Activated CD8-positive, alpha-beta memory T cell treated with anti-CD3 and anti-CD28 coated beads for 1 hour (primary cell): ENCODE measurements at places on chromosomes 7 and 10.

DNA sequence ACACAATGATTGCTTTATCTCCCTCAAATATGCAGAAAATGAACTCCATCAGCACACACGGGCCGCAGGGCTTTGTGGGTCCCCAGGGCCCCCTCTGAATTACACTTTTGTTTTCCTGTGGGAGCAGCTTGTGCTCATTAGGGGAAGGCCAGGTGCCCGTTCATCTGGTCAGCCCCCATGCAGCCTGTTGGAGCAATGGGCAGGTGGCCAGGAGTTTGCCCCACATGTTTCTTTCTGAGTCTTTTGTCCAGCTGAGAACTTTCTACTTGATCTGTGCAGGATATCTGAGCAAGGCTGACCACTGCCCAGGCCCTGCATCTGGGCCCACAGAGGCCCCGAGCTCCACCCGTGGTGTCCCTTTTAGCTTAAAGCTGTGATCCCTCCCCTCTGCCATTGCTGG is 105.3 kb upstream of the FAM20C start:
- no peak for DNase-seq

DNA sequence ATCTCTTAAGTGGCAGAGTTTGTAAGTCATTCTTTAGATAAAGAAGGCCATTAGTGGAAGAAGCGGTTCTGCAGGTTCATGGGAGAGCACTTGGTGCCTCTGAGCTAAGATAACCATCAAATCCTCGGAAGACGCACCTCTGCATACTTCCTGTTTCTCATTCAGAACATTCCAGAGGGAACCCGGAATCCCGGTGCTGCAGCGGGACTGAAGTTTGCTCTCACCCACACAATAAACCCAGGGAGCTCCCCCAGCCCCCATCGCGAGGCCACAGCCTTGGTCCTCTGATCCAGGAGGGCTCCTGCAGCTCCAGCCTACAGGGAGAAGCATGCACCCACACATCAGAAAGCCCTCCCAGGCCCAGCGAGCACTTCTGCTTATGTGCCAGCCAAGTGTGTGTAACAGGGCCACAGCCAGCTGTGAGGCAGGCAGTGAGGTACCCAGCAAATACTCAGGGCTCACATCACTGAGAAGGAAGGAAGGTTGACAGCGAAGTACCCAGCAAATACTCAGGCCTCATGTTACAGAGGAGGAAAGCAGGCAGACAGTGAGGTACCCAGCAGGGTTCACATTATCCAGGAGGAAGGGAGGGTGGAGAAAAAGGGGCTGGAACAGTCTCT is 142.4 kb downstream of the DIP2C start:
- no peak for DNase-seq

GRCh38 chr7:117095055-117095454 is 141.8 kb downstream of the ST7 start:
- DNase-seq: no peak

DNA sequence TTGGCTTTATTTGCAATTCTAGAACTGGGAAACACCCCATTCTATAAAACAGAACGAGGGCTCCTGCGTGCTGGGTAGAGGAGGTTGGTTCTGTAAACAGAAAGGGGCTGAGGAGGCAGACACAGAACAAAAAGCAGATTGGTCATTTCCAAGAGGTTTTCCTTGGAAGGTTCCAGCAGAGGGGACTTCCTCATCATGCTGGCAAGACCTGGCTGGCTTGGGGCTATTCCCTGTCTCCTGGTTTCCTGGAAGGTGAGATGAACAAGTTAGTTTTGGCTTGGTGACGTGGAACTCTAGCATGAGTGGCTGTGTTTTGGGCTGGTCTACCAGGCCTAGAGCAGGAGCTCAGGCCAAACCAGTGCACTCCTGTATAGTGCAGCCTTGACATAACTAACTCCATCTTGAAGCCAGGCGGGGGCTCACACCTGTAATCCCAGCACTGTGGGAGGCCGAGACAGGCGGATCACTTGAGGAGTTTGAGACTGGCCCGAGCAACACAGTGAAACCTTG is 26.1 kb upstream of the DNAJB6 start:
- DNase-seq: no peak

- no peak for DNase-seq
Observed at GRCh38 chr7:7988706-7989105, 20.1 kb downstream of the GLCCI1 start.

GRCh38 chr7:36621396-36621795 is 102.9 kb downstream of the AOAH start:
- no peak for DNase-seq

- DNase-seq: no peak
Observed at GRCh38 chr7:106420210-106420609, 135.4 kb upstream of the NAMPT start.

DNA sequence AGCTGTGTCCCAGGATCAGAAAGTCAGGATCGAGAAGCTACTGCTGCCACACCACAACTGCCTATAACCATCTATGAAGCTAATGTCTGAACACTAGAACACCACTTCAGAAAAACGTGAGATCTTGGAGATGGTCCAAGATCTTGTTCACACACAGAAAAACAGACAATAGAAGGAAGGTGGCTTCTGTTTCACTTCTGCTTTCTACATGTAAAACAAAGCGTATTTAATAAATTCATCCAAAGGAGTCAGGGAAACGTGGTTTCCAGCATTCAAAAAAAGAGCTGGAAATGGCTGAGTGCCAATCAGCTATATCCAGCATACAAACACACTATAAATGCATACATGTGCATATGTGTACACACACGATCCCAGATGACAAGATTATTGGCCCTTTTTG is 70.2 kb upstream of the CCDC71L start:
- no peak for DNase-seq

GRCh38 chr7:5213286-5213645 is 23.2 kb downstream of the WIPI2 start:
- DNase-seq: no peak

DNA sequence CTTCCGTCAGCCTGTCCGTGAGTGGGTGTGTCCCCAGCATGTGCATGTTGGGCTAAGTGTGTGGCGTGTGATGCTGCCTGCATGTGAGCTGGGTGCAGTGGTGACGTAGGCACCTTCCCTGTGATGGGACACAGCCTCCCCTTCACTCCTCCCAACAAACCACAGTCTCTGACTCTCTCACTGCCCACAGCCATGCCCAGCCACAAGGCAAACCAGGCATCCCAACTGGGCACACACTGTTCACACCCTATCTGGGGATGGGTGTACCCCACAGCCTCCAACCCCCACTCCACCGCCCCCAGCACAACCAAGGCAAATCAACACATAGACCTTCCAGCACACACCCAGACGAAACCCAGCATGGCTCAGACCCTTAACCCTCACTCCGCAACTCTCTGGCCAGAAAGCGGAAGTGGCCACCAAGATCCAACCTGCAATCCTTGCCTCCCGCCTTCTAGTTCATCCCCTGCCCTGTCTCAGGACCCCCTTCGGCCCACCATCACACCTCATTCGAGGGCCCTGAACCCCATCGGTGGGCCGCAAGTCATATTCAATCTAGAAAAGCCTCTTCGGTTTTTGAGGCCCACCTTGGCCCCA is 10.4 kb downstream of the PSD start:
- DNase-seq: no peak

- DNase-seq: no peak
Observed at GRCh38 chr7:65449505-65449852, 75.8 kb downstream of the ZNF92 start.

GRCh38 chr10:129942936-129943715 is 20.9 kb downstream of the EBF3 start:
- DNase-seq: no peak

DNA sequence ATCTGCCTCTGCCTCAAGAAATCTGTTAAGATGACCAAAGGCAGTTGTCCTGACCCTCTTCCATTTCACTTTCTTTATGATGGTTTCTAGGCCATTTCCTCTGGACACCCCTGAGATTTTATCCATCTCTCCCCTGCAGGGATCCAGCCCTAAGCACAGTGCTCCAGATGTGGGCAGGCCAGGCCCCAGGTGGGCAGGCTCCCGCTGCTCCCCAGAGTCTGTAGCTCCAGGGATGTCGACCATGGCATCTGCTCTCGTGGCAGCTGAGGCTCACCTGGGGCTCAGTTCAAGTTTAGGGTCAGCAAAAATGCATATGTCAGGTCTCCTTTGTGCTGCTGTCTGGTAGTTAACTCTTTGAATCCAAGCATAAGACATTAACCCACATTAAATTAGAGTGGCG is 11.8 kb downstream of the CEP41 start:
- no peak for DNase-seq

GRCh38 chr10:23106331-23107072 is 11.1 kb downstream of the MSRB2 start:
- DNase-seq: no peak

DNA sequence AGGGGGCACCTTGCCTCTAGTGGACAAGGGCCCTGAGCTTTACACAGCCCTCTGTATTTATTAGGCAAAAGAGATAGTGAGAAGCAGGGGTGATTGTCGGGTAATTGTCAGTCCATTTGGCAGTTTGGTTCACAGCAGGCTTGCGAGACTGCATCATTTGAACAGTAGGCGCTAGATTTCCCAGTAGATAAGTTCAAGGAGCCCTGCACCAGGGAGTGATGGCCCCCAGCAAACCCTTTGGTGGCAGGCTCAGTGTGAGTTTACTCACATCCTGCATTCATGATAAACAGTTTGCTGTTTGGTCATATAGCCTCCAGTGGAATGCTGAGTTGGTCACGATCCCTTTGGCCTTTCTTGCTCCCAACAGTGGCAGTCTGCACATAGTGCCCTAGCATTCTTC is 59.4 kb downstream of the MARCHF5 start:
- no peak for DNase-seq

DNA sequence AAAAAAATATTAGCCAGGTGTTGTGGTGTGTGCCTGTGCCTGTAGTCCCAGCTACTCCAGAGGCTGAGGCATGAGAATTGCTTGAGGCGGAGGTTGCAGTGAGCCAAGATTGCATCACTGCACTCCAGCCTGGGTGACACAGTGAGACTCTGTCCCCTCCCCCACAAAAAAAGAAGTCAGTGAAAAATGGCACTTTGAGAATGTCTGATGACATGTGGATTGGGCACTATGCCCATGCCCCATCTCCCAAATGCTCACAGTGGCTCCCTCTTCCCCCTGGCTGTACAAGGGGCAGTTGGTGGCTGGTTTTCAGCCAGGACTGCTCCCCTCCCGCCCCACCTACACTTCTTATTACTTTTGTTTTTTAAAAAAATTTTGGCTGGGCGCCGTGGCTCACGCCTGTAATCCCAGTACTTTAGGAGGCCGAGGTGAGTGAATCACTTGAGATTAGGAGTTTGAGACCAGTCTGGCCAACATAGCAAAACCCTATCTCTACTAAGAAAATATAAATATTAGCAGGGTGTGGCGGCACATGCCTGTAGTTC is 26.1 kb downstream of the IL15RA start:
- no peak for DNase-seq

DNA sequence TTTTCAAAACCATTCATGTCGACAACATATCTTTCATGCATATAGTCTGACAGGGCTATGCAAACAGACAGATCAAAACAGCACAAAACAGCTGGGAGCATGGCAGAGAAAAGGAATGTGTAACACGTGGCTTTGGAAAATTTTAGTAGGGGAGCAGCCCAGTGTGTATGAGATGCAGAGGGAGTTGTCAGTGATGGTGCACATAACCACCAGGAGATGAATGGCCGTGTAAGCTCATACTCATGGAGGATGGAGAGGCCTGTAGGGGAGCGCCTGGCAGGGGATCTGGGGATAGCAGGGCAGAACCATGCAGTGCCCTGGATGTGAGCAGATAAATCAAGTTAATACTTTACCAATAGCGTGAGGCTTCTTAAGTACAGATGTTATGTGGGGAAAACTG is 45.7 kb downstream of the RHOBTB1 start:
- DNase-seq: no peak

DNA sequence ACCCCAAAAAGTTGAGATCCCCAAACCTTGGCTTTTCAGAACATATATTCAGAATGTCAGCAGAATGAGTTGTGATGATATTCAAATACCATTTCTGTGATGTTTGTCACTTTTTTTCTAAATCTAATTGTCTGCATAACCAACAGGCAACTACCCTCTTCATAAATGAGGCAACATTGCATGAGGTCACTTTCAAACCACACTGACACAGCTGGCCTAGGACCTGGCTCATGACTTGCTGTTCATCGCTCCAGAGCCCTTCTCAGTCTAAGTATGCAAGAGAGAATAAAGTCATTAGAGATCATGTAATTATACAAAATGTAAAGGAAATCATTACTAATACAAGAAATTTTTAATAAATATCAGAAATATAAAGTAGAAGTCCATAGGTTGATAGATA is 681.9 kb downstream of the GRM8 start:
- DNase-seq: no peak

GRCh38 chr10:30074090-30074489 is 14.7 kb upstream of the JCAD start:
- no peak for DNase-seq

DNA sequence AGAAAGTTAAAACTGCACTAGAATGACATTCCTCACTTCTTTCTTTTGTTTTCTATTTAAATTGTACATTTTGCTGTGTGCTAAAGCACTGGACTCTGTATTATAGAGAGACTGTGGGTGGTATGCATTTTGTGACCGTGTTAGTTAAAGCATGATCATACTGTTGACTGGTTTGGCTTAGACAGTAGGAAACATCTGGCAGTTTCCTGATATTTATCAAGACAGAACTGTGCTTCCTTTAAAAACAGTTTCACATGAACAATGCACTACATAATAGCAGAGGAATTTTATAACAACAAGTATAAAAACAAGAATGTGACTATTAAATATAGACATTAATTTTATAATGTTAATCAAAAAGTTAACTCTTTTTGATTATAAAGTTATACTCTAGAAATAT is 23.1 kb downstream of the GNG11 start:
- no peak for DNase-seq

DNA sequence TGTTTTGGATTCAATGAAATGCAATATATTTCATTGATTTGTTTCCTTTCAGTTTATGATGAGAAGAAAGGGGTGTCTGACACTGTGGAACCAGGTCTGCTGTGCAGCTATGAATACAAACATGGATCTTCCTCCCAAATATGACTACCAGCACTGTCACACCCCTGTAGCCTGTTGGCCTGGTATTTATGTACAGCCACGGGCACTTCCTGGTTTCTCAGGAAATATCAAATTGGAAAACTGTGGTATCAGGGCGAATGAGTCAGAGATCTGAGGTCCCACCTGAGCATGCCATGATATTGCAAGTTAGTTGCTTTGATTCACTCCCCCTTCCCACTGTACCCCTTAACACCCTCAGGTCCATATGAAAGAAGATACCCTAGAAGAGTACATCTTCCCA is 87.8 kb downstream of the DNMBP start:
- DNase-seq: no peak

GRCh38 chr10:3412646-3413045 is 240.1 kb upstream of the PITRM1 start:
- no peak for DNase-seq
